Stimulated activated CD8-positive, alpha-beta memory T cell treated with anti-CD3 and anti-CD28 coated beads, Interleukin-4, amount 100 ng/mL, for 4 hours (primary cell): ENCODE measurements at places on chromosomes 11 and 22.

DNA sequence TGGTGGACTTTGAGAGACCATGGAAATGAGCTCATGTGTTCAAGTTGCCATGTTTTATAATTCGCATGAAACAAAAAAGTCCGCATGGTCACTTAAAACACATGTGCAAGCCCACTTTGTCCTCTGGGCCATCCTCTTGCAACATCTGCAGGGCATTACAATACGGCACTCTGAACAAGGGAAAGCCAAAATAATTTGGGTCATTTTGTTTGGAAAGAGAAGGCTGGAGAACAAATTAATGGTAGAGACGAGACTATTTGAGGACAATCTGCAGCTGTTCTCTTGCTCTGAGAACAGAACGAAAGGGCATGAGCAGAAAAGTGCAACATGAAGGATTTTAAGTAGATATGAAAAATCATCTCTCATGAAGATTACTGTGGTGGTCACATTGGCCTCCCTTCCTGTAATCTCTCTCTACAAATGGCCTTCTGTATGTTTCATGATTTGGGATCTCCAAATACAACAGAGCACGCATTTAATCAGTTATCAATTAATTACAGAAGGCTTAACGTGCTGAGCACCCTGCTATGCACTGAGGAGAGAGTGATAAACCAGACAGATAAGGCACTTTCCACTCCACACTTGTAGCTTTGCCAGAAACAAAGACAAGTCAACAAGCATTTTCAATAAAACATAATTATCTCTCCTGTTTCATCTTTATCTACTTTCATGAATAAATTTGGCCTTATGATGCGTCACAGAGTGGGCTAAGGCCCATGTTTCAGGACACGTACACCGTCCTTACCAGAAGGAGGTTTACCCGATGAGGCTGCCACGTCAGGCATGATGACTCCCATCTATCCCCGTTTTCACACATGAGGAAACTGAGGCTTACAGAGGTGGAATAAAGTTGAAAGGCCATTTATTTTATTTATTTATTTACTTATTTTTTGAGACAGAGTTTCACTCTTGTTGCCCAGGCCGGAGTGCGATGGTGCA is 384.1 kb downstream of the LARGE1 start:
- no peak for DNase-seq

DNA sequence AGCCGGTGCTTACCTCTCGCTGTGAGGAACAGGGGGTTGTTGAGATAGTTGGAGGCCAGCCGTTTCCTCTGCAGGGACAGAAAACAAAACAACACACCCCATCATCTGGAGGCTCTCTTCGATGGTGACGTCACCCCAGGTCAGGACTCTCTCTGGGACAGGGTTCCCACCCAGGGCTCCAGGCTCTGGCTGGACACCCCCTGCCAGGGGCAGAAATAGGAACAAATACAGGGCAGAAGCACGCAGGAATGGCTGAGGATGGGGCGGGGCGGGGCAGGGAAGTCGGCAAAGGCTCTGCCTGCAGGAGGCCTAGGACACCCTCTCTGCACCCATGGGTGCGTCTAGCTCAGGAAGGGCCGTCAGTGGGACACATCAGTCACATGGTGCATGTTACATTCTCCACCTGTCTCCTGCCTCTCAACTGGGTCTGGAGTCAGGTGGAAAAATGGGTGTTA is 118.5 kb downstream of the PHF21B start:
- DNase-seq, result no peak

DNA sequence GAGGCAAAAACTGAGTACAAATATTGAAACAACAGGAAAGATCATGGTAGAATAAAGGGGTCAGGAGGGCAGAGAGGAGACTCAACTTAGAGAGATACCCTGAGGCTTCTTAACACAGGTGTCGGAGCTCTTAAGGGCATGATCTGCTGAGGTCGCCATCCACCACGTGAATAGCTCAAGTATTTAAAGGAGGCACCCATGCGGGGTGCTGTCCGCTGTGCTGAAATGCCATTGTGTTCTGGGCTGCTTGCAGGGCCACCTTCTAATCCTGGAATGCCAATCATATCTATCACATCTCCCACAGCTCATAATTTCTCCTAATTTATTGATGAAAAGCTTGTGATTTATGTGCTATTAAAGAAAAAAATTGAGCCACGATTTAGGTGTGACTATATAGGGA is 90.2 kb downstream of the SEZ6L start:
- no peak for DNase-seq

DNA sequence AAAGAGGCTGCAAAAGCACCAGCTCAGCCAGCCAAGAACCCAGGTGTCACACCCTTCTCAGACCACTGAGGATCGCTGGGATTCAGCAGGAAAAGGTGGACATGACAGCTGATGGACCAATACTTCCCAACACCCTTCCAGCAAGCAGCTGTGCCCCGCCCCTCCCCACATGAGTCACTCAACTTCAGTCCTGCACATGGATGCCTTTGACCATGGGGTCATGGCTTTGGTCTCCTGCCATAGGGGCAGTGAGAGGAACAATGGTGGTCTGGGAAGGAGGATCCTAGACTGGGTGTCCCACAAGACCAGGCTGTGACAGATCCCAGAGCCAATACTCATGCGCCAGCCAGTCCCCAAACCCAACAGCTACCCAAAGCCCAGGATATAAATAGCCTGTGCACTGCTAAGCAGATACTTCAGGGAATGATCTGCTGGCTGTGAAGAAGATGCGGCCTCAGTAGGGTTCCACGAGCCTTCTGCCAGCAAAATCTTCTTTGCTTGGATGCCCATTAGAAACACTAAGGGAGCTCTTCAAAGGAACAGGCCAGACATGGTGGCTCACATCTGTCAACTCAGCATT is 5.5 kb upstream of the RGL4 start:
- no peak for DNase-seq

GRCh38 chr11:123354371-123354975 is 75.6 kb upstream of the GRAMD1B start:
- DNase-seq, result no peak

DNA sequence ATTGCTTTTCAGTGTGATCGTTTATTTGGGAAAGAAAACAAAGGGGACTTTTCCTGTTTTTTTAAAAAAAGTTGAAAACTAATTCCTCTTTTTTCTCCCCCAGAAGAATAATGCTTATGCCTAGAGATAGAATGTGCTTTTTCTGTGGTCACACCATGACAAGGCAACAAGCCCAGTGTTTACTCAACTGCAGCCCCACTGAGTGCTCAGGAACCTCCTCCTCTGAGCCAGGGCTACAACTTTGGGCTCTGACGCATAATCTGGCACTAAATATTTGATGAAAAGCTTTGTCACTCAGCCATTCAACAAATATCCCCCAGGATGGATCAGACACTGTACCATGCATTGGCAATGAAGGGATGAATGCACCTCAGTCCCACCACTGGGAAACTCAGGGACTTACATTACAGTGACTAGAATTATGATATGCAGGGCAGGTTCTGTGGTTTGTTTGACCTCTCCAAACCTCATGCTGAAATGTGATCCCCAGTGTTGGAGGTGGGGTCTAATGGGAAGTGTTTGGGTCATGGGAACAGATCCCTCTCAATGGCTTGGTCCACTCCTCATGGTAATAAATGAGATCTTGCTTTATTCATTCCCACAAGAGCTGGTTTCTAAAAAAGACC is 155.9 kb downstream of the CCDC34 start:
- no peak for DNase-seq

GRCh38 chr11:23543651-23544222 is 683.5 kb upstream of the CCDC179 start:
- no peak for DNase-seq

GRCh38 chr11:18669711-18670110 is 28.9 kb upstream of the TMEM86A start:
- DNase-seq, result no peak

DNA sequence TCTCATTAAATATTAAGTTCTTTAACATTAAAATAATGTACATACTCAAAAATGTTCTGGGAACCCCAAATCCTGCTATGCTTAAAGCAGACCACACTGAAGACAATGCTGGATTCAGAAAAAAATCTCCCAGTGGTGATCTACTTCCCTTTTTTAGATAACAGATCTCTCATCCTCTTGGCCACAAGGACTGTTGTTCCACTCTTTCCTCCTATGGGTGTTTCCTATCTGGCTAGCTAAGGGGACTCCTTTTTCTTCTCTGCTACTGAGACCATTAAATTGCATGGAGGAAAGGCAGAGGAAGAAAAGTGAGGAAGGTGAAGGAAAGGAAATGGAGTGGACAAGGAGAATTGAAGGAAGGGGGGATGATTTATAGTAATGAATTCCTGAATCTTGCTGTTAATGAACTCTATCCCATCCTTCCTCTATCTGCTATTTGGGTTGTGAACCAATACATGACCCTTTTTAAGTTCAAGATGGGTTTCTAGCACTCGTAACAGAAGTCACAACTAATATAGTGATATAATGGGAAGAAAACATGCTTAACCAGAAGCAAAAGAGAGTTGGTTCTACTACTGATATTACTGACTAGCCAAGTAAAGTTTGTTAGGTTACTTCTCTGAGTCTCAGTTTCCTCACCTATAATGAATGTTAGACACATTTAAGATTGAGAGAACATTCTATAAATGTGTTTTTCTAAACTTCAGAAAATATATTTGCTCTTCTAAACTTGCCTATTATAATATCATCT is 53.2 kb downstream of the PIK3C2A start:
- no peak for DNase-seq

DNA sequence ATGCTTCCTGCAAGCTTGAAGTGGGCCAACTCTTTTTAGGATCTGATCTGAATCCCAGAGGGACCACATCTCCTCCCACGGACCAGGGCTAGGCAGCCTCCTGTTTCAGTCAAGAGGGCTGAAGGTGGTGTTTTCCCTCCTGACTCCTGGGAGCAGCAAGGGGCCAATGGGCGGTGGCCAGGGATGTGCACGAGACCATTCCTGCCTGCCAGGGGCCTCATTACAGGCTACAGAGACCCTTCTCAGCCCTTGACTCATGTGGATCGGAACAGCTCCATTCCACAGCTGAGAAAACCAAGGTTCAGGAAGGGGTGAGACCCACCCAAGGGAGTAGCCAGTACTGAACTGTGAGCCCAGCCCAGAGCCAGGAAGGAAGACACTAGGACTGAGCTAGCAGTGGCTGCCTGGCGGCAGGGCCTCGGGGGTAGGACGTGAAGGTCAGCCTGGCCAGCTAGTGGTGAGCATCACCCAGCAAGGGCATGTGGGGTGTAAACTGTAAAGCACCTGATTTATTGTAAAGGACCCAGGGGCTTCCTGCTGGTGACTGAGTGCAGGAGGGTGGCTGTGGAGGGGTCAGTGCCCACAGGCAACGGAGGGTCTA is 3.4 kb upstream of the P2RY6 start:
- DNase-seq, result no peak

DNA sequence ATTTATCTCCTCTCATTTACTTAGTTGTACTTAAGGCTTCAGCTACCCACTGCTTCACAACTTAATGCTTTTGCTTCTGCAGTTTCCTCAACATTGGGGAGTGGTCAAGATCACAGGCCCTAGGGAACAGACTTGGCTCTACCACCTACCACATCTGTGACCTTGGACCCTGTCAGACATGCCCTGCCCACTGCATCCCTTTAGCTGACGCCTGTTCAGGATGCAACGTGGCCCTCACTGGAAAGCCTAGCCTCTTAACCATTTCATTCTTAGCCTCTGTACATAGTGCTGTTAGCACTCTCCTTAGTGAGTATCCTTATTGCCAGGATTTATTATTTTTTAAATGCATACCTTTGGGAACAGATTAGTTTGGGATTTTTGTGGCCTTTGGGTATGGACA is 34.4 kb downstream of the TNRC6B start:
- no peak for DNase-seq

GRCh38 chr11:17952487-17952886 is 60.4 kb downstream of the SERGEF start:
- DNase-seq, result no peak

DNA sequence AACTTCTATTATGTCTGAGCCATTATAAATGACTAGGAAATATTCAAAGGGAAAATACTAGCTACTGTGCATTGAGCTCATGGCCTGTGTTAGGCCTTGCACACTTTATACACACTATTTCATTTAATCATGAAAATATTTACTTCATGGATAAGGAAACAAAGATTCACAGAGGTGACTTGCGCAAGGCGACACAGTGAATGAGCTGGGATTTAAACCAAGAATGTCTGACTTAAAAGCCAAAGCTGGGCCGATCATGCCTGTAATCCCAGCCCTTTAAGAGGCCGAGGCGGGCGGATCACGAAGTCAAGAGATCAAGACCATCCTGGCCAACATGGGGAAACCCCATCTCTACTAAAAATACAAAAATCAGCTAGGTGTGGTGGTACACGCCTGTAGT is 231.5 kb downstream of the MIAT start:
- DNase-seq, result no peak

GRCh38 chr11:113528982-113529381 is 53.8 kb upstream of the DRD2 start:
- no peak for DNase-seq

- no peak for DNase-seq
Measured at GRCh38 chr22:49958931-49959781, 1.4 kb upstream of the PIM3 start.

GRCh38 chr22:37169947-37170688 is 17.9 kb downstream of the C1QTNF6 start:
- DNase-seq, result no peak

DNA sequence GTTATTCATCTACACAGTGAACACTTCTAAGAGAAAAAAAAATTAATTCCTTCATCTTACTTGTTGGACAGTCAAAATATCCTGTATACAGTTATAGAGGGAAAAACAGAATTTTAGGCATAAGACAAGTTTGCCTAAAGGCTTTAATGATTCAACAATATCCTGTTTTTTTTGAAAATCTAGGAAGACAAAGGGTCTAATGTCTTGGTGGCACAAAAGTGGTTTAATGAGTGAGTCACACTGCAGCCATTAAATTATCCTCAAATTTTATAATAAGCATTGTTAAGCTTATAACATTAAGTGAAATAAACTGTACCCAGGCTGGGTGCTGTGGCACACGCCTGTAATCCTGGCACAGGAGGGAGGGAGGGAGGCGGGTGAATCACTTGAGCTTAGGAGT is 72.9 kb downstream of the GAB2 start:
- DNase-seq, result no peak

GRCh38 chr11:35980686-35981390 is 37.0 kb downstream of the LDLRAD3 start:
- DNase-seq, result no peak

DNA sequence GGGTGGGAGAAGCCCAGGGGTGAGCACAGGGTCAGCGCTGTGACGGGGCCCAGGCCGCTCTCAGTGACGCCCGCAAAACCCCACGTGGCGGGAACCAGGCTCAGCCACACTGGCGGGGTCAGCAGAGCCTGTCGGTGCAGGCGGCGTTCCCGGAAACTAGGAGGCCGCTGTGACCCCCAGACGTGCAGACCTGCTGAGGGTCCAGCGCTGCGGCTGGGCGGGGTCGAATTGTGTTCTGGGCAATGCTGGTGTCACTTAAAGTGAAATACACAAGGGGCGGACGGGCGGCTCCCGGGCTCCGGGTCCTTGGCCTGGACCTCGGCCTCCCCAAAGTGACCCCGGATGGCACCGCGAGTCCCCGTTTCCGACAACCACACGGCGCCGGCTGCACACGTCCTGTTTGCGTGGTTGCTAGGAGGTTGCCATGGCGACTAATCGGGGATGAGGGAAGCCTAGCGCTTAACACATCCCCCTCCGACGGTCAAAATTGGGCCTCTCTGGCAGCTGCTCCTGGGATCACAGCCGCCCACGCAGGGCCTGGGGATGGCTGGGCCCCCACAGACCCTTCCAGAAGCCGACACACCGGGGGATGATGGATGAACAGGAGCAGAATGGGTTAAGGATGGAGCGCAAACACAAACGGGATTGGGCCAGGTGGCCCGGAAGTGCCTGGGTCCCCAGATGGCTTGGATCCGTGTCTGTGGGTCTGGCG is 81.7 kb upstream of the PRR5 start:
- DNase-seq, result peak; percentile 64

- no peak for DNase-seq
Measured at GRCh38 chr11:76663912-76664440, 6.6 kb downstream of the LRRC32 start.

GRCh38 chr22:48268771-48269552 is 1506.5 kb downstream of the TBC1D22A start:
- no peak for DNase-seq
